ENCODE measurements at places on chromosomes 2 and 18. TPM values are rescaled to one million over a fixed set of nuclear protein-coding genes. Genes with fewer than 3 reads are reported as not detected.

KIAA2012 gene
- total RNA-seq, result not detected

NEB gene
- 8.6 TPM for total RNA-seq

TEKT4 gene
- not detected for total RNA-seq

GRCh38 chr2:197200051-197200761 is 110.4 kb downstream of the ANKRD44 start:
- no peak overlapping the region for H3K27ac ChIP-seq
- no peaks in the 10 kb centered on the region for H3K36me3 ChIP-seq
- H3K27me3 ChIP-seq, result no peaks in the 10 kb centered on the region
- H3K4me3 ChIP-seq, result no peak overlapping the region
- peaks cover 43% of the 10 kb centered on the region for H3K4me1 ChIP-seq

GRCh38 chr2:16653799-16654198 is 11.8 kb downstream of the CYRIA start:
- H3K36me3 ChIP-seq, result no peaks in the 10 kb centered on the region

GRCh38 chr2:43593254-43593653 is 2.6 kb downstream of the THADA start:
- H3K36me3 ChIP-seq, result peaks cover 7% of the 10 kb centered on the region
- peak overlapping the region; percentile 9 for H3K27ac ChIP-seq
- H3K4me3 ChIP-seq, result no peak overlapping the region
- peaks cover 9% of the 10 kb centered on the region for H3K4me1 ChIP-seq

All from thoracic aorta (tissue), 2 donors.